ENCODE measurements at places on chromosomes 4 and X. TPM values are rescaled to one million over a fixed set of nuclear protein-coding genes. Genes with fewer than 3 reads are reported as not detected.

Gene SLC9B1
- total RNA-seq, result 1.0 TPM

Gene TRAM1L1
- 0.26 TPM for total RNA-seq

DNA sequence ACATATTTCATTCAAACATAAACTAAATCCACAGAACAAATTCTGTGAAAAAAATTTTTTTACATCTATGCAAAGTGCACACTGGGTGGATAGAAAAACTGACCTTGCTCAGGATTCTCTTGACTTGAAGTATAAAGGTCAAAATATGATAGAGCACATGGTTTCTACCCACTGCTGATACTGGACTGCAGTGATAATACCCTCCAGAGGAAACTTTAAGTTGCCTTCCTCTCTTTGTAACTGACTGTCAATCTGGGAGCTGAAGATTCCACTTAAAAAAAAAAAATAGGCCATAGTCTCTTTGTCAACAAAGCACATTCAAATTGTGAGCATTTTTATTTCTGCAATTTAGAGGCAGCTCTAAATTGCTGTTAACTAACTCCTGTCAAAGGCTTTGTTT is 3.2 kb upstream of the AMMECR1 start:
- DNase-seq, result no peak

DNA sequence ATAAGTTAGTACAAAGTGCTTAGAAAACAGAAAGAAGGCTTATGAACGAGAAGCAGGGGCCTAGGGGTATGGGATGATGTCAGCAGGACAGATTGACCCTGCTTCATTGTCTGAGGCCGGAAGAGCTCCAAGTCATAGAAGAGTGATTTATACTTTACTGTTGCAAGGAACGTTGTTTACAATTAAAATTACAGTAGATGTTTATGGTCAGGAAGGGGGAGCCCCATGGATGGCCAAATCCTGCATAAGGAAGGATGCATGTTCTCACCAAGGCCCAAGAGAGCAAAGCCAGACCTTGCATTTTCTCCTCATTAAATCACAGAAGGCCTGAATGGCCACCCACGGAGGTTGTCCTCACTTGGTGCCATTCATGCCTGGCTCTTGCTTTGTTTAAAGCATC is 115.3 kb downstream of the LDB2 start:
- DNase-seq, result no peak

DNA sequence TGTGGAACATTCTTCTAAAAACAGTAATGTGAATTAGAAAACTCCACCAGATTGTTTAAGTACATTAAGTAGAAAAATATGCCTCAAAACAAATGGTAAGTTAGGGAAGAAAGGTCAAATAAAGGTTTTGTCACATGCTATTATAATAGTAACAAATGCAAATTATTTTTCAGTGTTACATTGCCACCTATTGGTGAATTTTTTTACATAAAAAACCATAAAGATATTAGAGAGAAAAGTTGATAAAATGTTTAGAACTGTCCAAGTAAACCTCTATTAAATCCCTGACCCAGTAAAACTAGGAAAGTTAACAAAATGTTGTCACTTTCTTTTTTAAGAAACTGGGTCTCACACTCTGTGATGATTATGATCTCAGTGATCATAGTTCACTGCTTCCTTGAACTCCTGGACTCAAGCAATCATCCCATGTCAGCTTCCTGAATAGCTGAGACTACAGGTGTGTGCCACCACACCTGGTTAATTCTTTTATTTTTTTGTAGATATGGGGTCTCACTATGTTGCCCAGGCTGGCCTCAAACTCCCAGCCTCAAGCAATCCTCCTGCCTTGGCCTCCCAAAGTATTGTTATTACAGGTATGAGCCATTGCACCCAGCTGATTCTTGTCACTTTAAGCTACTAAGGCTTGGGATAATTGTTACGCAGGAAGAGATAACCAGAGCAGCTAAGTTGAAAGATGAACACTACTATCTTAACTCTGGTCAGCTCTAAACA is 157.6 kb downstream of the ATRX start:
- DNase-seq, result peak; percentile 1

GRCh38 chrX:46326161-46326560 is 219.1 kb downstream of the ZNF674 start:
- peak; percentile 48 for DNase-seq

Gene HERC6
- 1.1 TPM for total RNA-seq

GRCh38 chrX:86711531-86712180 is 563.4 kb downstream of the DACH2 start:
- no peak for DNase-seq

Gene PNPLA4
- 31.1 TPM for total RNA-seq

DNA sequence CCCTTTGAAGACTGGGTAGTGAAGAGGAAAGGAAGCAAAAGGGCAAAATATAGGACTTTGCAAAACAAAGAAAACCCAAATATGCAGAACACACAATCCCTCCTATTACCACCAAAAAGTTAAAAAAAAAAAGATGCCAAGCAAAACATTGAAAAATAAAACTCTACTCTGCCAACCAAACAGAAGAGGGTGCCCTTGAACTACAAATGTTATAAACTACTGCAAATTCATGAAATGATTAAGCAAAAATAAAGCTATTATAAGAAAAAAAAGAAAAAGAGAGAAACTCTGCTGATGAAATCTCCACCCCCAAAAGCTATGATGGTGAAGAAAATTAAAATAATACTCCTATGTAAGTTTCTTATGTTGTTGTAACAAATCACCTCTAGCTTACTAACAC is 168.5 kb upstream of the STK26 start:
- DNase-seq, result peak; percentile 25

Gene XK
- total RNA-seq, result 0.26 TPM

GRCh38 chr4:147139455-147140198 is 194.0 kb upstream of the TTC29 start:
- DNase-seq, result no peak

GRCh38 chr4:97720869-97721432 is 422.3 kb downstream of the STPG2 start:
- DNase-seq, result peak; percentile 78

DNA sequence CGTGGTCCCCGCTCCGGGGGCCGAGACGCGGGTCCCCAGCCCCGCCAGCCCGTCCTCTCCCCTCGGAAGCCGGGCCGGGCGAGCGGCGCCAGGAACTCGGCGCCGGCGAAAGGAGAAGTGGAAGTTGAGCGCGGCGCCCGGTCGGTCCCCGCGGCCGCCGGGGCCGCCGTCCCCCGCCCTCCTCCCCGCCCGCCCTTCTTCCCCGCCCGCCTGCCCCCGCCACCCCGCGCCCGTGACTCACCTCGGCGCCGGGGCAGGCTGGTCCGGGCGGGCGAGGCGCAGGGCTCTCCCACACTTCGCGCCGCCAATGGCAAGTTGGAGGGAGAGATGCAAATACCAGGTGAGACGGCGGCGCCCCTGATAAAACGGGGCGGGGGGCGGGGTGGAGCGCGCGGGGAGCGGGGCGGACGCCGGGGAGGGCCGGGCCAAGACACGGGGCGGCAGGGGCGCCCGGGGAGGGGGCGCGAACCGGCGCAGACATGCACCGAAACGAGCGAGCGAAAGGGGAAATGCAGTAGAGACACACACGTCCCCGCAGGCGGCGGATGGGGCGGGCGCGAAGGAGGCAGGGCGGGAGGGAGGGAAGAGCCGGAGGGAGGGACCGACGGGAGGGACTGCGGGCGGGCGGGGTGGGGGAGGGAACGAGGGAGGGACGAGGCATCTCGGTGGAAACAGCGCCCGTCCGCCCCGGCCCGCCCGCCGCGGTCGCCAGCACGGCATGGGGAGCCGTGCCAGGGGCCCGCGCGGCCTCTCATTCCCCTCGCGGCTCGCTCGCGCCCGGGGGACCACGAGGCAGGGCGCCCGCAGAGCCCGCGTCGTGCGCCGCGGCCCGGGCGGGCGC is at the start of gene ELF4:
TSS of gene ELF4 (minus strand) at position 119 of the 841 bp plus-strand sequence. CDS start 29,167 bp downstream, outside the sequence.
- no peak for DNase-seq

DNA sequence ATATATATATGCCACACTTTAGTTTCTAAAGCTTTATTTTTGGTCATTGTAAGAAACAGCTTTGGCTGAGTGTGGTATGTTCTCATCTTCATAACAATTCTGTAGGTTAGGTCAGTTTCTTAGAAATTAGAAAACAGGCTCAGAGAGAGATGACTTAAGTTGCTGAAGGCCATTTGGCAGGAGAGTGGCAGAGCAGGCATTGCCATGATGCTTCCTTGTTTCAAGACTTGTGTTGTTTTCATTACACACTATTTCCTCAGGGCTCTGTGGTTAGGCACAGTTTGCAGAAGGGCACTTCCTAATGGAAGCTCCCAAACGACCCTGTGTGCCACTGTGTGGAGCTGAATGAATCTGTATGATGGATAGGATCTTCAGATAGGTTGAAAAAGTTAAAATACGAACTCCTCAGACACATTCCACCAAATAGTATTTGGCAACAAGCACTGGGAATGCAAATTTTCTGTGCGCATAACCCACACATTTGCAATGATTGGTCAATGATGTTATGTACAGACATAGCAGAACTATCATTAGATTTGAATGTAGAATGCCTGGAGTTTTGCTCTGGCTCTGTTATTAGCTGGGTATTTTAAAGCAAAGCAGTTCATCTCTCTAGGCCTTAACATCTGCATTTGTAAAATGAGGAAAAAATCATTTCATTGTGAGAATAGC is 274.3 kb upstream of the HS3ST1 start:
- DNase-seq, result peak; percentile 73

DNA sequence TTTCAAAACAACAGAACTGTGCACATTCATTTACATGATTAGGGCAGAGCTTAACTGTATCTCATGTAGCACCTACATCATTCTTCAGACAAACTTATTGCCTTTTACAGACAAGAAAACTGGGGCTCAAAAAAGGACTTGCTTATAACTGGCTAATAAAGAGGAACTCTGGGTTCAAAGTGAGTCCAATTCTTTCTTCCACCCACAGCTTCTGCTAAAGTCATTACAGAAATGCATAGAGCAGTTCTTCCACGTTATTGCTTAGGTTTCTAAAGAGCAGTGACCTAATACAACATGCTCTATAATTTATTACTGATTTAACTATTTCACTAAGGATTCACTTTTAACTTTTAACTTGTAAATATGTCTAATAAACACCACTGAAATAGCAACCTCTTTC is 60.6 kb downstream of the ELOVL6 start:
- no peak for DNase-seq

DNA sequence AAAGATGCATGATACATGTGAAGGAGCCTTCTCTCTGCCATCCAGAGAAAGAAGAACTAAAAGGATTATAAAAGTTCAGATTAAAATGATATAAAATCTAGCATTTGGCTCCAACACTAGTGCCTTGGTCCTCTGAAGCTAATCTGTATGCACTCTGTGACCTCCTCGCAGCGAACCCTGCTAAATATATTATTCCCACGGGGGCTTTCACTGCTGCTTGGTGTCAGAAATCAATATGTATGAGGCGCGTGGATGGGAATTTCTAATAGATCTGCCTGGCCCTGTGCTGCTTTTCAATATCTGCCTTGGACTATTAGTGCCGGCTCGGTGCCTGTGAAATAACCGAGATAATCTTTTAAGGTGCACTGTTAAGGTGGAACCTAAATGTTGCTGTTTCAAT is 69.7 kb downstream of the CXXC4 start:
- no peak for DNase-seq

Gene QRFPR
- not detected for total RNA-seq

Gene SCFD2
- total RNA-seq, result 21.9 TPM

DNA sequence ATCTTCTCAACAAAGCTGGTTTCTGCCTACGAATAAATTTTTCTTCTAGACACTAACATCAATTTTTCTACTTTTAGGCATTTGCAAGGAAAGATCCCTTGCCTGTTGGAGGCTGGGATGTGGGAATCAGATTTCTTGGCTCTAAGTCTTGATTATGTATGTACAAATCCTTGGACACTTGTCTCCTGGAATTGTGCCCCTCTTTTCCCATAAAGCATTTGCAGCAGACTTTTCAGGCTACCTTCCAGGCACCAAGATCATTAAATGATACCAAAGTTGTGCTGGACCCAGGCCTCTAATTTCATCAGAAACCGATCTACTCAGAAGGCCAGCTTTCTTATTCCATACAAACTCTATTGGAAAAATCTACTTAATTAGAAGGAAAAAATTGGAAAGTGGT is 339.5 kb upstream of the DIPK2B start:
- no peak for DNase-seq

- DNase-seq, result peak; percentile 94
Observed at GRCh38 chr4:119025916-119026661, 109.5 kb upstream of the MYOZ2 start.

GRCh38 chr4:4805887-4806286 is 53.6 kb upstream of the MSX1 start:
- DNase-seq, result no peak

DNA sequence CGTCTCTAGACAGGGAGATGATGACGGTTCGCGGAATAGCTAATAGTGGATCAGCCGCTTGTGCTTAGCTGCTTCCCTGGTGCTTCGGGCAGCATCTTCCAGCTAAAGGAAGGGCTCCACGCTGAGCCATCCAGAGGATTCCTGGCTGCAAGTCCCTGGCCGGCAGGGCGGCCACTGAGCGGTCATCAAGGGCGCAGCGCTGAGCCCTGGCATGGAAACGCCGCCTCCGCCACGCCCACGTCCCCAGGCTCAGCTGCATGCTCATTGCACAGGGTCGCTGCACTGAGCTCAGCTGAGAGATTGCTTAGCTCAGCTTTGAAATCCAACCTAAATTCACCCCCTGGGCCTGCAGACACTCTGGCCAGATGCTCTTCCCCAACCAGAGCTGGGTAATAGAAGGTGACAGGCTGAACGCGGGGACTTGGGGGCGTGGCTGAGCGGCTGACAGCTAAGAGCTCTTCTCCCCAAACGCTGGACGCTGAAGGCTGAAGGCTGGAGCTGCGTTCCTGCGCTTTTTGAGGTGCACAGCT is 118.2 kb upstream of the KIT start:
- no peak for DNase-seq

GRCh38 chrX:149073479-149073878 is 431.6 kb downstream of the IDS start:
- DNase-seq, result peak; percentile 49

- DNase-seq, result peak; percentile 72
Observed at GRCh38 chr4:169251291-169252235, 19.2 kb downstream of the SH3RF1 start.

- no peak for DNase-seq
Observed at GRCh38 chr4:3308691-3309090, 15.9 kb downstream of the RGS12 start.

- peak; percentile 0 for DNase-seq
Observed at GRCh38 chrX:101986586-101986985, 54.8 kb upstream of the ZMAT1 start.

DNA sequence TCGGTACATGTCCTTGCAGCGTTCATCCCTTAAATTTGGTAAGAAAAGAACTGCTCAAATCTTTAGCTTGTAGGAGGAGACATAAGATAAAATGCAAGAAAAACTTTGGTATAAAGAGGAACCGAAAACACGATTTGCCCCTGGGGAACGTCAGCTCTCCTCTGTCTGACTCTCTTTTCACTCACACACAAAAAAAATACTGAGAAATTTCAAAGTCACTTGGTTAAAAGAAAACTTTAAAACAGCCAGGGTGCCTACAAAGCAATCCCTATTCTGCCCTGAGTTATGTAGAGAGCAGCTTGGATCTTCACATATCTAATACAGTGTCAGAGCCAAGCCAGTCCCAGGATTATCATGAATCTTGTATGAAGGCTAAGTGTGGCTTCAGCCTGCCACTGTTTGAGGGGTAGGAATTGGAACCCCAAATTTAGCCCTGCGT is 248.5 kb upstream of the CXXC4 start:
- no peak for DNase-seq
